Foreskin melanocyte (primary cell): ENCODE measurements at places on chromosomes 7 and 10.

DNA sequence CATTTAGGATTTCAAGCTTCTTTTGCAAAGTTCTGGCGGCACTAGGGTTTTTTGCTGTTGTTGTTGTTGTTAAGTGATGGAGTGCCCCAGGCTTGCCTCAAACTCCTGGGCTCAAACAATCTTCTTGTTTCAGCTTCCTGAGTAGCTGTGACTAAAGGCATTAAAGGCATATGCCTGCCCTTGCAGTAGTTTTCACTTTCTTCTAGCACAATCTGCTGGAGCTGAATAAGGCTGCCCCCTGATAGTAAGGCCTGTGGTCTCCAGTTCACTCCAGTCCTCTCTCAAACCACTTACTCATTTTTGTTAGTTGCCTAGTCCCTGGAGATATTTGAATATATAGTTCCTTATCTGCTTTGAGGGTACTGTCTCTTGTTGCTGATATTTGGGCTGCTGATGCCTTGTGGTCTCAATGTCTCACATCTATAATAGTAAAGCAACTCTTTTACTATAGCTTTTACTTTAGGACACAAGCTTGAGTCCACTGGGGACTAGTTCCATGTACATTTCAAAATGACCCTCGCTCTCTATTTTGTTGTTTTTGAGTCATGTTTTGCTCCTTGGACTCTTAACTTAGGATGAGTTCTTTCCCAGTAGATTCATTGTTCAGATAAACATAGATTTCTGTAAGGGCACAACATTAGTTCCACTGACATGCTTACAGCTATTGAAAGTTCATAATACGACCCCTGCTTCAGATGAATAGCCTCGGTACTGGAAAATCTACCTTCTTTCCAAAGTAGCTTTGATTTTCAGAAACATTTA is 25.5 kb downstream of the PHF14 start:
- peak; percentile 62 for DNase-seq

GRCh38 chr7:36203071-36203790 is 50.2 kb downstream of the EEPD1 start:
- no peak for DNase-seq

DNA sequence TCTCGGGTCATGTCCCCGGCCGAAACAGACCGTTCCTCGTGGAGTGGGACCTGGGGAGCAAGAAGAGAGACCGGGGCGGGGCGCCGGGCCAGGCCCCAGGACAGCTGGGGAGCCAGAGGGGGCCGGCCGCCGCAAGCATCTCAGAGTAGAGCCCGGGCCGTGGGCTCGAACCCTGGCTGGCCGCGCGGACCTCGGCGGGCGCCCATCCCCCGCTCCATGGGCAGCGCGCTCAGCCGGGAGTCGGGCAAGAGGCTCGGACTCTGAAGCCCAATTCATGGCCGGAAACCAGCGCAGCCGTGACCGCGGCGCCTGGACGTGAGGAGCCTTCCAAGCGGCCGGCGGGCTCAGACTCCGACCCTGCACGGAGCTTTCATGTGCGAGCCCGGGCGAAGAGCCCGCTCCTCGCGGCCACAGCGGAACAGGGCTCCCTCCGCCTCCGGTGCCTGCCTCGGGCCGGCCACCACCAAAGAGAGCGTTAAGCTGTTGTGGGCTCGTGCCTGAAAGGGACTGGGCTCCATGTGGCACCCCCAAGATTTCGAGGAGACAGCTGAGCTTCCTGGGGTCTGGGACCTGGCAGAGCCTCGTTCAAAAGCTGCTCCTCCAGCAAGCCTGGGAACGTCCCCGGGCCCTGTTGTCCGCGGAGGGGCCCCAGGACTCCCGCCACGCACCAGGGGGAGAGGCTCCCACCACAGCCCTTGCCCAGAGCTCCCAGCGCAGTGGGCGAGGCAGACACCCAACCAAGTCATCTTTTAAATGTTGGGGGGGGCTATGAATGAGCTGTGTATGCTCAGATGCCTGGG is 757 bp upstream of the GRID1 start:
- no peak for DNase-seq

- no peak for DNase-seq
Measured at GRCh38 chr7:44393238-44394111, 68.1 kb upstream of the CAMK2B start.

GRCh38 chr7:123112833-123113232 is 86.9 kb downstream of the SLC13A1 start:
- DNase-seq, result no peak

DNA sequence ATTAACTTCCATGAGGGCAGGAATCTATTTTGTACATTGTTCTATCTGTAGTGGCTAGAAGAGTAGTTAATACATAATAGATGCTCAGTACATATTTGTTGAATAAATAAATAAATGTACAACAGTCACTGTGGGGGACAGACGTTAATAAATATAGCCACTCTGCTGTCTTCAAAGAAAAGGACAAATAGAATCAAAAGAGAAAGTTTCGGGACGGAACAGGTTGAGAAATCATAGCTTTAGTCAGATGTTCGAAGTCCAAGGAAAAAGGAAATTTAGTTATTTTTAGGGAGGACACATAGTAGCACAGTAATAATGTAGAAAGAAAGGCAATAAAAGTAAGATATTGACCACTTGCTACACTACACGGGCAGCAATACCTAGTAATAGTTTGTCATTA is 861.4 kb downstream of the PCDH15 start:
- no peak for DNase-seq

DNA sequence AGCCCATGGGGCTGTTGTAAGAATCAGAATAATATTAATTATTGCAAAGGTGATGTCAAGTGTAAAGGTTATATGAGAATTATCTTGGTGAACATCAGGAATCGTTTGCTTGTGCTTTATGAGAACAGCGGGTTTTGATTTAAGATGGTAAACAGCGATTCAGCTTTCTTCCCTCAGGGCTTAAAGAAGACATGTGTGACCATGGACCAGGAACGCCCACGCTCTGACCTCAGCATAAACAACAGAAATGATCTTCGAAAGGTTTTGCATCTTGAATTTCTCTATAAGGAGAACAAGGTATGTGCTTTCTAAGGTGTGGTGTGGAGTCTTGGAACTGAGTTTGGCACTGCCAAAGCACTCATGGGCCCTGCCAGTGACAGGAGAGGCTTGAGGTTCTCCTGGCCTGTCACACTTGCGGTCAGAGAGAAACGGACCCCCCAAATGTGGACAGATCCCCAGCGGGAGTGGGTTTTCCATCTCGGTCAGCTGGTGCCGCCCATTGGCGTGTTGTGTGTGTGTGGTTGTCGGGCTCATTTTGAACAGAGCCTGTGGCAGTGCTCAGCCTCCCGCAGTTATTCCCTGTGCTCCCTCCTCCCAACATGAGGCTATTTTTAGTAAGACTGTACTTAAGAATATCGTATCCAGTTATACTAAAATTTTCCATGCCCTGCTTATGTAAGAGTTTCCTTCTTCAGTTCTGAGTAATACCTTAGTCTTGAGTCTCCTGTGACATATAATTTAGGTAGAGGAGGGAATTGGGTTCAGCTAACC is 7.2 kb downstream of the MINDY4 start:
- no peak for DNase-seq

GRCh38 chr7:121529003-121529402 is 132.9 kb upstream of the FAM3C start:
- no peak for DNase-seq

- no peak for DNase-seq
Measured at GRCh38 chr10:47143072-47143471, 156.9 kb upstream of the GDF10 start.

GRCh38 chr7:154672659-154673415 is 330.1 kb downstream of the PAXIP1 start:
- no peak for DNase-seq

- DNase-seq, result no peak
Measured at GRCh38 chr10:79223091-79224048, 123.9 kb upstream of the PPIF start.

DNA sequence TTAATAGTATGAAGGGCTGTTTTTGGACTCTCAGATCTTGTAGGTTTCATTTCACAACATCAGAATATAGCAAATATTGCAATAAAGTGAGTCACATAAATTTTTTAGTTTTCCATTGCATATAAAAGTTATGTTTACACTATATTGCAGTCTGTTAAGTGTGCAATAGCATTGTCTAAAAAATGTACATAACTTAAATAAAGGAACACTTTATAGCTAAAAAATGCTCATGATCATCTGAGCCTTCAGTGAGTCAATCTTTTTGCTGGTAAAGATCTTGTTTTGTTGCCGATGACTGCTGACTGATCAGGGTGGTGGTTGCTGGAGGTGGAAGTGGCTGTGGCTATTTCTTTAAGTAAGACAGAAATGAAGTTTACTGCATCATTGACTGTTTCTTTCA is 42.0 kb downstream of the ABCA13 start:
- DNase-seq, result peak; percentile 53

- DNase-seq, result no peak
Measured at GRCh38 chr10:35324196-35324595, 12.1 kb upstream of the CCNY start.
